Motor neuron (in vitro differentiated cells): ENCODE measurements at places on chromosomes 5 and 9.

GRCh38 chr9:86286278-86286677 is 3.9 kb upstream of the ISCA1 start:
- no peak for ATAC-seq

DNA sequence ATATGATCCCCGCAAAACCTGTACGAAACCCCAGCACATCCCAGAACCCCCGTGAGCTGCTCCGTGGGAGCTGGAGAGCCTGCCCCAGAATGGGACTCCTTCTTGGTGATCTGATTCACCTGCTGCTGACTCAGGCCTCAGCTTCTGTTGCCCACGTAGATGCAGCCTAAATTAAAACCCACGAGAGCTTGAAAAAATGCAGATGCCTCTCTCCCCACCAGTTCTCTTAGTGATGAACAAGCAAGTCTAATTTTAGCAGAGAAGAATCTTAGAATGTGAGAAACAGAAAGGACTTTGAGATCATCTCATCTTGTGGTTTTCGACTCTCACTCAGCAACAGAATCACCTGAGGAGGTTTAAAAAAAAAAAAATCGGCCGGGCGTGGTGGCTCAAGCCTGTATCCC is 57.6 kb downstream of the TMOD1 start:
- no peak for ATAC-seq

DNA sequence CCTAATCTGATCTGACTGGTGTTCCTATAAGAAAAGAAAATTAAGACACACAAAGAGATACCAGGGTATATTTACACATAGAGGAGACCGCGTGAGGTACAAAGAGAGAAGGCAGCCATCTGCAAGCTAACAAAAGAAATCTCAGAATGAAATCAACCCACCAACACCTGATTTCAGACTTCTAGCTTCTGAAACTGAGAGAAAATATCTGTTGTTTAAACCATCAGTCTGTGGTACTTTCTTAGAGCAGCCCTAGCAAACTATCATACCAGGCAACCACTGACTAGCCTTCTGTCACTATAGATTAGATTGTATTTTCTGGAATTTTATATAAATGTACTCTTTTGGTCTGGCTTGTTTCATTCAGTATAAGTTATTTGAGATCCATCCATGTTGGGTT is 779.3 kb upstream of the ACO1 start:
- no peak for ATAC-seq

DNA sequence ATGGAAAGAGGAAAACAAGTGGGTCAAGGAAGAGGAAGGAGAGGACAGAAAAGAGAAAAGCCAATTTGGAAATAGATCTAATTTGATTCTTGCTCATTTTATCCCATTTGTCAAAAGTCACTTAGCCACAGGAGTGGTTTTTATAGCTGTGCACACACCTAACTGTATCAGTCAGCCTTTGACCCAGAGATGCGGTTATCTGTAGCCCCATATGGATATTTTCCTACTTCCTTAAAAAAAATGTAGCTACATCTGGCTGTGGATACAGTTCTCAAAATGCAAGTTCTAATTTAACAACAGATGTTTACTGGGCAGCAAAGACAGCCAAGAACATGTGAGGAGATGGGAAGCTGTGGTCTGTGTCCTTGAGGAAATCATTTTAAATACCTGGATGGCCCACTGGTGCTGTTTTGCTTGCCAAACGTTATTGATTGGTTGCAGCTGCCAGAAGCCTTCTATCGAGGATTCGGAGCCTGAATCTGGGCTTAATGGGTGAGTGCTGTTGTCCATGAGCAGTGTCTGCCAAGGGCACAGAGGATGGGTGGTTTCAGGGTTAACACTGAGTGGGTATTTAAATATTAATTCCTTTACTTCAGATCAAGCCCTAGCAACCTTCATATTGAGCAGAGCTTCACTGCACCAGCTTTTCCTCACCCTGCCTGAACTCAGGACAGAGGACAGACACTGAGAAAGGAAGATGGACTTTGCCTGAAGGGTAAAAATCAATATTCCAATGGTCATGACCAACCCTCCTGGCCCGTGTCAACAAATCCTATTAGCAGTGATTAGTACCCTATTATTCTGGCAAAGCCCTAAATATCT is 92.2 kb downstream of the APBA1 start:
- no peak for ATAC-seq

- ATAC-seq = no peak
Observed at GRCh38 chr5:34576891-34577666, 79.0 kb upstream of the RAI14 start.

- ATAC-seq = no peak
Observed at GRCh38 chr5:173751266-173751600, 134.8 kb upstream of the BOD1 start.

DNA sequence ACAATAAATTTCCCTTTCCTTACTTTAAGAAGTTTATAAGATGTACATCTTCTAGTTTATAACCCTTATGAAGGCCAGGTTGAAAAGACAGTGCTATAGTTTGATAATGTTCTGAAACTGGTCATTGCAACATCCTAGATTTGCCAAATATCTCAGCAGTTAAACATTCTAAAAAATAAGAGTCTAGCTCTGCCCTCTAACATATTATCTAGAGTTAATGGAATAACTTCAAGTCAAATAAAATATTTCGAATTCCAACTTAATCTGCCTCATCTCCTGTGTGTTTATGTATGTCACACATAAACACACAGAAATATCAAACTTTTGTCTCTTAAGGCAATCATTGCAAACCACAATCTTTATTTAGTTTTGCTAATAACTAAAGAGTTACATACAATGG is 796.6 kb downstream of the TLE1 start:
- ATAC-seq = no peak

DNA sequence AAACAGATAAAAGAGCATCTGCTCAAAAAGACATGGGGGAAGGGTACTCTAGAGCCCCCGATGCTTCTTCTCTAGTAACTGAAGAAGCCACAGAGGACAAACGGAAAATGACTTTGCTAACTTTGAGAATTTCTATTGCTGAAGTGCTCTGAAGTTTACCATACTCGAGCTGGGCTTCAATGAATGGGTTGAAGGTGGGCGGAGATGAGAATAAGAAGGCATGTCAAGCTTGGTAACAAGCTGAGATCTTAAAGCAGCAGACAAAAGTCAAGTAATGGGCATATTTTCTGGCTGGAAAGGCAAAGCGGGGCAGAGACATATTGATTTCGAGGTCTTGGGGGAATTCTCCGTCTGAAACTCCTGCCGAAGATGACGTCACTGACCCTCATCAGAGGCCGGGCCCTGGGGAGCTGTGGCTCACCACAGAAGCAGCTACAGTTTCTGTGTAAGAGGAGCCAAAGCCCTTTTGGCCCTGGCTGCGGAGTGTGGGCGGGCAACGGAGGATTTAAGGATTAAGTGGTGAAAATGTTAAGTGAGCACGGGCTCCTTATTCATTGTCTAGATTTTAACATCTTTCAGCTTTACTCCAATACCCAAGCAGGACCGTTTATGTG is 115.8 kb upstream of the SLIT3 start:
- no peak for ATAC-seq

- no peak for ATAC-seq
Observed at GRCh38 chr5:151348789-151349188, 1.4 kb upstream of the SLC36A2 start.

GRCh38 chr9:112002847-112003457 is 106.3 kb downstream of the UGCG start:
- no peak for ATAC-seq

DNA sequence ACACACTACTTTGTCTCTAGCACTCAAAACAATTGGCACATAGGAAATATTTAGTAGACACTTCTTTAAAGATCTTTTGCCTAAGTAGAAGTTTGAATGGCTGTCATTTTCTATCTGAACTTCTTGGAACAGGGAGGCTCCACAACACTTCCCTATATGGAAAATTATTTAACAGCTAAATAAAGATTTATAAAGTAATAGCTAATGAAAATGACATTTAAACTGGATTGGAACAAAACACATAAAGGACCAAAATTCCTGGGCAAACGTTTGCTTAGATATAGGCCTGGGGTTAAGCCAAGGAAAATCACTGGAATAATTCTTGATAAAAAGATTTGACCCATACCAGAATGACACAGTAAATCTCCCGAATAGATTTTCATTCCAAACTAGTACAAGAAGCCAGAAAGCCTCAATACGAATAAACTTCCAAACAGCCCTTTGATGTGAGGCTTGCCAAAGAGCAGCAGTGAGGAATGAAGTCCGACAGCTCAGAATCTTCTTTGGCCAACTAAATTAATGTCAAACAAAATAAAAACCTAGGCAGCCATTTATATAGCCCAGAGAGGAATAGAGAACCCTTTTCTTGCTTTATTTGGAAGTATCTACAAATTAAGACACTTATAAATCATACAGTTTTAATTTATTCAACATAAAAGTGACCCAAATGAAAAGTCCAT is 20.3 kb upstream of the RNF180 start:
- no peak for ATAC-seq

DNA sequence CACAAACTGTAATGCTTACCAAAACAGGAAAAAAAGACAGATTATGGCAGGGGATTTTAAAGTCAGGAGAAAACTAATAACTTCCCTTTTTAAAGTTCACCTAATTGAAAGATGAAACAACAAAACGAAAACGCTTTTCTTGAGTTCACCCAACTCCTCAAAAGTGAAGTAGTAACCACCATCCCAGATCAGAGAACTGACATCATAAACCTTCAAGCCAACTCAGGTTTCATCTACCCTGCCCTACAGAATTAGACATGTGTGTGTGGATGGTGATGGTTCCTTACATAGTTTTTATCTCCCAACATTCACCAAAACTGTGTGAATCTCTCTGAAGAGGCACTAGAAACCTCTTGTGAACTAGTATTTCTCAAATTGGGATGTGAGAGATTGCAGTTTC is 195.2 kb upstream of the PTGER4 start:
- ATAC-seq = no peak

DNA sequence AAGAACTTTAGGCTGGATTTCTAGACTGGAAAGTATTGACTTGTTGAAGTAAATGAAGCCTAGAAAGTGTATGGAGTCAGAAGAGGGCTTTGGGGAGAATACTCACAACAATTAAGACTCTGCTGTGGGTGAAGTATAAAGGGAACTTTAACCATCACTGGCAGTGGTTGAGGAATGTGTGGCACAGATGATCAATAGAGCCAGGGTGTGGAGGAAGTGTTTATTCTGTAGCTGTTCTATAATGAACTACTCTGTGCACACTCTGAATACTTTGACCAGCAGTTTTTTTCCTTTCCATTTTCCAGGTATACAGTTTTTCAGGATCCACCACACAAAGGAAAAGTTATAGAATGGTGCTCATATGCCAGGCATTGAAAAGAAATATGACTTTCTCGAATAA is 106.7 kb downstream of the SCAMP1 start:
- ATAC-seq = no peak

DNA sequence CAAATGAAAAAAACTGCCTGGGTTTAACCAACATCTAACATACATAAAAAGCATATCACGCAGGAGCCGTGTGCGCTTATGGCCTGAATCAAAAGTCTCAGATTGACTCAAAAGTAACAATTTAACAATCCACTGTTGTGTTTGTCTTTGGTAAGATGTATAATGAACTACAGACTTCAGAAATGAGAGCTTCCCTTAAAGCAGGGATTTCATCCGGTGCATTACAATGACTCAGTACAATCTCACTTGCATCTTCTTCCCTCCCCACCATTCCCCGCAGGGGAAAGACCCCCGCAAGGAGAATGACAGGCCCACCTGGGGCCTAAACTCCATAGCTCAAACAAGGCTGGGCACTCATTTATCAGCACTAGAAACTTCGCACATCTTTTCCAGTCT is 1.4 kb downstream of the ZFR start:
- peak; percentile 5 for ATAC-seq

DNA sequence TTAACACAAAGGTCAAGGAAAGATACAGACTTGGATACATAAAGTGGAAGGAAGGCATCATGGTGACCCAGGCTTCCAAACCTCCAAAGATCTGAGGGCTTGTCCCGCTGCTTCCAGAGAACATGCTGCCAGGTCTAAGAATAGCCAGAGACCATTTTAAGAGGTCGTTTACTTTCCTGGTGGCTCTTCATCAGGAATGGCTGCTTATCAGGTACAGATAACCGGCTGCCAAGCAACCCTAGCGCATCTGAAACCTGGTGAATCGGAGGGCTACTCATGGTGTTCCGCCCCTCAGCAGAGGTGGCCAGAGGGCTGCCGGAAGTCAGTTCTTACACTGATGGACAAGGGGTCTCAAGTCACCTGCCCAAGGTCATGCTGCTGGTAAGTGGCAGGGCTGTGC is 251.3 kb upstream of the DAP start:
- no peak for ATAC-seq

DNA sequence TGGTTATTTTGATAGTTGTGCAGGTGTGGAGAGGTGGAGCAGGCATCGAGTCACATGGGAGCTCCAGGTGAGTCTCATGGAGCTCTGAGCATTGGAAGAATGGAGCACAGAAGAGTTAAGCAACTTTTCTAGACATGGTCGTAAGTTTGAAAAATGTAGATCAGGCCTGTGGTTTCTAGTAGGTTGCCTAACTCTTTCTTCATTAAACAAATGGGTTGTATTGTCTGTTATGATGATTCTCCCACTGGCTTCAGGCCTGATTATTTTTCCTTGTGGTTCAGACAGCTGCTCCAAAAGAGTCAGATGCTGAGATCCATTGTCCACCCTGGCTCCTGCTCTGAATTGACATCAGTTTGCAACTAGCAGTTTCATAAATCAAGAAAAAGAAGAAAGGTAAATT is 80.3 kb upstream of the RPS23 start:
- no peak for ATAC-seq

DNA sequence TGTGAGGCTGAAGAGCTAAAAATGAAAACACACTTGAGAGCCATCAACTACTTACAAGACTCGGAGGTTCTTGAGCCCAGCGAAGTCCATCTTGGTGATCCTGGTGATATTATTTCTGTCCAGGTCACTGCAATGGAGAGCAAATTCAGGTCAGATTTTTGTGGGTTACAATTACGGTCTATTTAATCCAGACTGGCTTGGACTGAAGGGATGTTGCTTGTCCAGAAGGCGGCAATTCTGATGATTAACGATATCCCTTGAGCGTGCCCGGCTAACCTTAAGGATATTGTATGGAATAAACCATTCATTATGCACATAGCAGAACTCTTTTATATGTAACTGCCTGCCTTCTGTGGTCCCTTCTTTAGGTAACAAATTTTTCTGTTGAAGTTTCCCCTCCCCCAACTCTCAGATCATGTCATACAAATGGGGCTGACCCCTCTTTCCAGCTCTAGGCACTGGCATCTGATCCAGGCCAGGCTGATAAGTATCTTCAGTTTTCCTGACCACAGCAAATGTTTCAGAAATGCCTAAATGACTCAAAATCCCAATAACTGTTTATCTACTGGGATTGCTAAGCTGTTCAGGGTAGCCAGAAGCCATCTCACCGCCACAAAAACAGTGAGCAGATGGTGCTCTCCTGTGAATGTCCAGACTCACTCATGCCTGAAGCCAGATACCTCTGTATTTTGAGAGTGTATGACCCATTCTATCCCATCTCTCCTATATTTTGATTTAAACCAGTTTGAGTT is 49.4 kb downstream of the SLIT3 start:
- peak; percentile 78 for ATAC-seq

DNA sequence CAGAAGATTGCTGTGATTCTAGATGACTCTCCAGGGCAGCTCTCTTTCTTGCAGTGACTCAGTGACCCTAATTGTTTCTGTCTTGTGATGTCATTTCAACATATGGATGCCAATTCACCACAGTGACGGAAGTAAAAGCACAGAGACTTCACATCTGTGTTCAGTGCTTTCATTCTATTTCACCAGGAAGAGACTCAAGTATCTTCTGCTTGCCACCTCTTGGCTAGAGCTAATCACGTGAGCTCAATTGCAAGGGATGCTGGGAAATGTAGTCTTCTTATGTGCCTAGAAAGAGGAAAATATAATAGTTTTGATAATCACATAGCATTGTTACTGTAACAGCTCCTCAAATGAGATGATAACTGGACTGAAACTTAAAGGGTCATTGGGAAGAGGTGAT is 453.3 kb upstream of the KLF4 start:
- ATAC-seq = no peak

- no peak for ATAC-seq
Observed at GRCh38 chr9:6443661-6444060, 30.7 kb downstream of the UHRF2 start.
